ENCODE measurements at places on chromosomes 3 and 15.

- peak; percentile 50 for DNase-seq
These were observed 23.2 kb upstream of the LCTL start for GRCh38 chr15:66588971-66589370.

DNA sequence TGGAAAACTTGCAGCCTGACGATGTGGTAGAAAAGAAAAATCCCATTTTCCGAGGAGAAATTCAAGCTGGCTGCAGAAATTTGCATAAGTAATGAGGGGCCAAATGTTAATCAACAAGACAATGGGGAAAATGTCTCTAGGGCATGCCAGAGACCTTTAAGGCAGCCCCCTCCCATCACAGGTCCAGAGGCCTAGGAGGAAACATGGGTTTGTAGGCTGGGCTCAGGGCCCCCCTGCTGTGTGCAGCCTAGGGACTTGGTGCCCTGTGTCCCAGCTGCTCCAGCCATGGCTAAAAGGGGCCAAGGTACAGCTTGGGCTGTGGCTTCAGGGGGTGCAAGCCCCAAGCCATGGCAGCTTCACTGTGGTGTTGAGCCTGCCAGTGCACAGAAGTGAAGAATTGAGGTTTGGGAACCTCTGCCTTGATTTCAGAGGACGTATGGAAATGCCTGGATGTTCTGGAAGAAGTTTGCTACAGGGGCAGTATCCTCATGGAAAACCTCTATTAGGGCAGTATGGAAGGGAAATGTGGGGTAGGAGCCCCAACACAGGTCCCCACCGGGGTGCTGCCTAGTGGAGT, 75.9 kb upstream of the CADPS start:
- DNase-seq, result no peak

- no peak for DNase-seq
These were observed 340.8 kb downstream of the TIGIT start for GRCh38 chr3:114634635-114635034.

- no peak for DNase-seq
These were observed 162.1 kb downstream of the CADM2 start for GRCh38 chr3:85120879-85121278.

GRCh38 chr3:85835857-85836440, 877.2 kb downstream of the CADM2 start:
- DNase-seq, result no peak

- DNase-seq, result no peak
These were observed 108.8 kb downstream of the ARNT2 start for GRCh38 chr15:80512726-80513660.

- DNase-seq, result no peak
These were observed 169.4 kb downstream of the KLHL25 start for GRCh38 chr15:85625166-85625830.

- peak; percentile 87 for DNase-seq
These were observed 24.3 kb upstream of the FLNB start for GRCh38 chr3:57983734-57984518.

DNA sequence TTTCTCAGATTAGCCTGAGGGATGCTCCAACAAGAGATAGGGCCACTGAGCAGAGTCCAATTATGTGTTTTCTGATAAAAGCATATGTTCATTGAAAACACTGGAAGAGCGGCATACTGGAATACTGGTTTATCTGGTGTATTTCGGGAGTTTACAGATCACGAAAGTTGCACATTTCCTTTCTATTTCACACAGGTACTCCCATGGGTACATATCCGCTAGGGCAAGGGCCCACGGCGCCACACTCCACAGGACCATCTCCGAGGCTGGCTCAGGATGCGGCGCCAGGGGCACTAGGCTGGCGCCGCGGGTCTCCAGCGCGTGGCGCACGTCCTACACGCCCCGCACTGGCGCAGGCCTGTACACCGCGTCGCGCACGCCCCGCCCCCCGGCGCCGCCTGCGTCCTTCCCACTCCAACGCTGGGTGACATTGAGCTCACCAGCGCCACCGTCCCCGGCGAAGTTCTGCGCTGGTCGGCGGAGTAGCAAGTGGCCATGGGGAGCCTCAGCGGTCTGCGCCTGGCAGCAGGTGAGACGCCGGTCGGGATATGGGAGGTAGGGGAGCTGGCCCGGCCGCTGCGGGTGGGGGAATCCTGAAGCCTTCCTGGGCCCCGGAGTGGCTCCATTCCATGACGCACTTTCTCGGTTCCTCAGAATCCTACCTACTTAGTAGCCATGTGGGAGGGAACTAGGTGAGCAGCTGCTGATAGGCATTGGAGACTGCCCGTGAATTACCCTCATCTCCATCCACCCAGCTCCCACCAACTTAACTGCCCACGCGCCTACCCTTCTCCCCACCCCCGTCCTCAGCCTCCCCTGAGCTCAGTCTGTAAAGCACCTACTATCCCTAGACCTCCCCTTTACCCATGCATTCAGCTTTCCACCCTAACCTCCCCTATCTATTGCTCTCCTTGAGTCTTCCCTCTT, at the start of gene FAM162A:
Gene FAM162A, plus strand, starts transcription at position 412 of the 927 bp plus-strand sequence. Its CDS starts 84 bp downstream, at position 496.
- DNase-seq, result peak; percentile 98

- no peak for DNase-seq
These were observed 220.6 kb downstream of the NLGN1 start for GRCh38 chr3:173618148-173618547.

- no peak for DNase-seq
These were observed 26.9 kb downstream of the PHC3 start for GRCh38 chr3:170154569-170155143.

GRCh38 chr3:43364926-43365325, 78.6 kb downstream of the SNRK start:
- no peak for DNase-seq

DNA sequence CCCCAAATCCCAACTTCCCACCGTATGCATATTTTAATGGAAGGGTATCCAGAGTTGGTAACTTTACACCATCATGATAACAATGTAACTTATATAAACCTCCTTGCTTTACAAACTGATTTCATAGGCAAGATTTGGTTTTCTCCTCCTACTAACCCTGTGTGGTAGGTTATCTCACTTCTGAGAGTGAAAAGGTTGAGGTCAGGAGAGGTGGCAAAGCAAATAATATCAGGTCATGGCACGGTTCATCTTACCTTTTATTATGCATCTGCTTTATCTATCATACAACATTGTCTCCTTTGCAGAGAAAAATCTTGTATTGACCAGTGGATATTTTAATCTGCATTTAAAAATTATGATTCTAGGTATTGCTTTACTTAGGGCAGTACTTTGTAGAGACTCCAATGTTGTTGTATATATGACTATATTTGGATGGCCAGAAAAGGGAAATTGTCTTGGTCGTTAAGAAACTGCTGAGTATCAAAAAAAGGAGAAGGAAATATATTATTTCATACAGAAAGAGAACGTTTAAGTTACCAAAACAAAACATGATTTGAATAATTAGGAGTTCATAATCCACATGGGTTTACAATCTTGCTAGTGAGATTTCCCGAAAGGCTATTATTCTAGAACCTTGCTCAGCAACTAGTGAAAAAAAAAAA, 30.4 kb downstream of the NFKBIZ start:
- DNase-seq, result no peak

- no peak for DNase-seq
These were observed 152.3 kb upstream of the ROPN1 start for GRCh38 chr3:124144035-124144814.

DNA sequence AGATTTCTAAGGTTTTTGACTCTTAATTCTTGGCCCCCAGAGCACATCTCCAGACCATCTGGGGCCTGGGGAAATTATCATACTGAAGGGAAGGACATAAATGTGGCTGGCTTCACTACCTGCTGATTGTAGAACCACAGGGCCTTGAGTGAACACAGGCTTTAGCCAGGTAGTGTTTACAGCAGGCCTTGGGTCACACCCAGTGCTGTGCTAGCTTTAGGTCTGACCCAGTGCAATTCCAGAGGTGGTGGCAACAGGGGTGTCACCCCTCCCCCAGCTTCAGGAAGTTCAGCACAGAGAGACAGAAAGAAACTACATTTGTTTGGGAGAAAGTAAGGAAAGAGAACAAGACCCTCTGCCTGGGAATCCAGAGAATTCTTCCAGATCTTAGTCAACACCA, 24.1 kb downstream of the PDCD10 start:
- no peak for DNase-seq

- DNase-seq, result no peak
These were observed 121.8 kb downstream of the ADAM10 start for GRCh38 chr15:58627701-58628100.

DNA sequence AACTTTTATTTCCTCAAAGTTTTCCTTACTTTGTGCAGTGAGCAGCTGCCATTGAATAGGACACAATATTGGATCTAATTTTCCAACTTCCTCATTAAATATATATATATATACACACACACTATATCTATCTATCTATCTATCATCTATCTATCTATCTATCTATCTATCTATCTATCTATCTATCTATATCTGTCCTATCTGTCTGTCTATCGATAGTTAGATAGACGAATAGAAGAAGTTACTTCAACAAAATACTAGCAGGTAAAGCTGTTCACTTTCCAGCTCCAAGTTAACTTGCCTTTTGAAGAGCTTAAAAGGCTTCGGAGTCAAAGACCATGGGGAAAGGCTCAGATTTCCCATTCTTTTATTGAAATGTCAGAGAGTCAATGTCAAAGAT, 3.6 kb upstream of the DLG1 start:
- DNase-seq, result no peak

DNA sequence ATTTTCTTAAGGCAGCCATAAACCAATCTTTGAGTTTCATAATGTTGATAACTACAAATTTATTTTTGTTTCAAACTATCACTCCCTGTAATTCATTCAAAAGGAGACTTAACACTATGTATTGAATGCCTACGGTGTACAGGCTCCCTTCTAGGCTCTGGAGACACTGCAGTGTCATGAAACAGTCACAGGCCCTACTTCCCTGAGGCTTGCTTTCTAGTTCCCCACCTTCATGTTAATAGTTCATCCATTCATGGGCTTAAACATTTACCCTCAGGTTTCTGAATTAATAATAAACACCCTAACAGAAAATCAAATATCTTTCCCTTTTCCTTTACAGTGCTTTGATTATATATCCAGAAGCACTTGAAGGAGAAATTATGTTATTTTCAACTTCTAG, 168.7 kb downstream of the CHL1 start:
- no peak for DNase-seq

GRCh38 chr3:192409838-192410683, 317.3 kb downstream of the FGF12 start:
- DNase-seq, result no peak

DNA sequence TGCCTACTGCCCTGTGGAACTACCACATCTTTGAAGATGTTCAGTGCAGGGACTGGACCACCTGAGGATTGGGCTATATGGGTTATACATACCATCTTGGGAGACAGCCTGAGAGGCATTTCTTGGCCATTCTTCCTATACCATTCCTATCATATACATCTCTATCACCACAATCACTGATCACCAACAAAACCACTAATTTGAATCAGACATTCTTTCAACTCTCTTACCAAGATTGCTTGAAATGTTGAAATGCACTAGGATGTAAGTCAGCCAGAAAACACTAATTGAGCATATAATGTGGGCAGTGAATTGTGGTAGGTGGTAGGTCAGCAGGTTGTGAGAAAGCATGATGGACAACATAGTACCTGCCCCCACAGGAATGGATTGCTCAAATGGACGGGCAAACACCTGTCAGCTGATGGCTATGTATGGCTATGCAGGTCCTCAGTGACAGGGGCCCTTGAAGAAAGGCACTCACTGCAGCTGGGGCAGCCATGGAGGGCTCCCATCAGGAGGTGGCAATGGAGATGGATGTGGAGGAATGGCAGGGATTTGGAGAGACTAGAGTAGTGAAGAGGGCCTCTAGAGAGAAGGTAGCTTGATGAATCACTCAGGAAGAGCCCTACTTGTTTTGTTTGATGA, 49.1 kb downstream of the AMOTL2 start:
- no peak for DNase-seq

GRCh38 chr3:61269435-61269834, 18.2 kb upstream of the FHIT start:
- no peak for DNase-seq

GRCh38 chr3:124582621-124583395, 147.4 kb upstream of the UMPS start:
- DNase-seq, result no peak

DNA sequence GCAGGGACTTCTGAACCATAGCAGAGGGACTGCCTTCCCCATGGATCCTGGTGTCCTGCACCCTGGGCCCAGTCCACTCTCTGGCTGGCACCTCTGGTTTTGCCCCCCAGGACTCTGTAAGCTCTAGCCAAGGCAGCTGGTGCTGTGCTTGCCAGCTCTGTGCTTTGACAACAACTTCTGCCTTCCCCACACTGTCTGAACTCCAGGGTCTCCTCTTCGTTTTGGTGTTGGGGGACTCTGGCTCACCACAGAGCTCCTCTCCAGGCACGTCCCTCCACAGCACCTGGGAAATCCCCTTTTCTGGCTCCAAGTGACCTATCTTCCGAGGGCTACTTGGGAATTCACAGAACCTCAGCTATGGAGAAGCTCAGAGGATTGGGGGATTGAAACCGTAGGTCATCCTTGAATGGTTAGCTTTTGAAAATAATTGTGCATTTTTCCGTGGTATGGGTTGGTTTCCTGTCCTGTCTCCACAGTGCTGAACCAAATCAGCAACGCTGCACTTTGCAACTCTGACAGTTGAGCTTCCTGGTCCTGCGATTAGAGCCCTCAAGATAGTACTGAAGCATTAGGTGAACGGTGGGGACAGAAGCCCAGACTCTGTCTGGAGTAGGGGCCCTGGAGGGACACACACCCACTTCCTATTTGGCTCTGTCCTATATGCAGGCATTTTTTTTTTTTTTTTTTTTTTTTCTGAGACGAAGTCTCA, 152.4 kb downstream of the APBA2 start:
- no peak for DNase-seq

GRCh38 chr3:110459021-110459420, 612.6 kb upstream of the NECTIN3 start:
- no peak for DNase-seq

- DNase-seq, result peak; percentile 21
These were observed 194.0 kb upstream of the FEZF2 start for GRCh38 chr3:62567097-62568021.

DNA sequence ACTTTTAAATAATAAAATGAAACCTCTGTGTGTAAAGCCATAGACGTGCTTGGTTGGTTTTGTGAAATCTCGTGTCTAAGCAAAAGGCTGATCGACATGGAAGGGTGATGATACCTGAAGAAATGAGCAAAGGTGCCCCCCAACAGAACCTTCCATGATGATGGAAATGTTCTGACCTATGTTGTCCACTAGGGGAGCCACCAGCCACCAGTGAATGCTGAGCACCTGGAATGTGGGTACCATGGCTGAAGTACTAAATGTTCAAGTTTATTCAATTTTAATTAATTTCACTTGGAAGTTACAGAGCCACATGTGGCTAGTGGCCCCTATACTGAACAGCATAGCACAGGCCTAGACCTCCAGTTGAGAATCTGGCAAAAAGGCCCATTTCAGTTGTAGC, 158.8 kb downstream of the POLR2M start:
- DNase-seq, result no peak

All from colonic mucosa (tissue), 4 donors.